ENCODE measurements at places on chromosomes 4 and X.
A peak's percentile ranks its signal among the peaks of the same experiment; 100 is the strongest.

GRCh38 chr4:170015285-170015684 lies 10.9 kb downstream of the MFAP3L start:
- no peak for DNase-seq

GRCh38 chr4:86117705-86118302 lies 242.0 kb downstream of the MAPK10 start:
- DNase-seq, result no peak

DNA sequence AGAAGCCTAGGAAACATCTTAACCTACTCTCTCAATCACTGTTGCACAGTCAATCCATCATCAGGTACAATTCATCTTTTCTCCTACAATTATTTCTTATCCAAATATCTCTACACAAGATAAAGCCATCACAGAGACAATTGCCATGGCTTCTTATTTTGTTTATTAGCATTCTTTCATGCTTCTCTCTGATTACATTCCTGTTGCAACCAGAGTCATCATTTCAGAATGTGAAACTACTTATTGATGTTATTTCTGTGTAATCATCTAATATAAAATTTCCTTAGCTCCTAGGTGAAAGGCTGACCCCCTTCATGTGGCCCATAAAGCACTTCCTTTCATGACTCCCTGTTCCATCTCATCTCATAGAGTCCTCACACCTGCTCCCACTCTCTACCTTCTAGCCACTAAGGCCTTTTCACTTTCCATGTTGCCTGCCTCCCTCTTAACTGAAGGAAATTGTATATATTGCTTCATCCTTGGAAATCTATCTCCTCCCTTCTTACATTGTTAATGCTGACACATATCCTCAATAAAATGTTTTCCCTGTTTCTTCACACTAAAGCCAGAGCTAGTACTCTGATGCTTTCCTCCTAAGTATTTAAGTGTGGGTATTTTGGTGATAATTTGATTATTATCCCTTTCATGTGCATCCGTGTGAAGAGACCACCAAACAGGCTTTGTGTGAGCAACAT lies 829.9 kb downstream of the FAT4 start:
- no peak for DNase-seq

DNA sequence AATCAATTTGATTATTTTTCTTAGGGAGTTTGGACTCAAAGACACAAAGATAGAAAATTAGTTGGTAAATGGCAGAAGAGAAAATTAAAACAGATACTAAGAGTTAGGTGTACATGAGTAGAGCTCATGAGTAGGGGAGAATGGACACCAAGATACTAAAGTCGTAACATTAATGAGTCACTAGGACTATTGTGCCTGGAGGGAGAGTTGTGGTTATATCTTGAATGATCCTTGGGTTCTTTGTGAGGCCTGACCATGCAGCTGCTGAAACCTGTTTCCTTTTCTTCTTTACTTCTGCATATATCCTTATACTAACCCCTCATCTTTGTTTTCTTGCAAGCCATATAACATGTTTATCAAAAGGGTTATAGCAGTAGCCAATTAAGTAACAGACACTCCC lies 532.8 kb downstream of the RPA4 start:
- DNase-seq, result no peak

GRCh38 chrX:113959912-113960626 lies 623.8 kb upstream of the HTR2C start:
- DNase-seq, result no peak

DNA sequence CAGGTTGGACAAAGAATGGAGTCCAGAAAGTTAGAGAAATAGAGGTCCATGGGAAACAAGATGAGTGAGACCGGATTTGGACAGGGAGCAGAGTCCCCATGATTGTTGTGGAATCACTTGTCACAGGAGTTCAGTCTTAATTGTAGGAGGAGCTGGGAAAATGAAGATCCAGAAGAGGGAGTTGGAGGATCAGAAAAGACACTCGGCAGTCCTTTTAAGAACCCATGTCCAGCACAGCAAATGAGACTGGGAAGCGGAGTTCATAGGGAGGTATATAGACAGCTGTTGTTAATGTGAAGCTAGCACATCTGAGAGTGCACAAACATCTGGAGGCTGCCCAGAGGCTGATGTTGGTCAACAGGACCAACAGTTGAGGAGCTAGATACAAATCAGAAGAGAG lies 111.4 kb upstream of the RXFP1 start:
- no peak for DNase-seq

DNA sequence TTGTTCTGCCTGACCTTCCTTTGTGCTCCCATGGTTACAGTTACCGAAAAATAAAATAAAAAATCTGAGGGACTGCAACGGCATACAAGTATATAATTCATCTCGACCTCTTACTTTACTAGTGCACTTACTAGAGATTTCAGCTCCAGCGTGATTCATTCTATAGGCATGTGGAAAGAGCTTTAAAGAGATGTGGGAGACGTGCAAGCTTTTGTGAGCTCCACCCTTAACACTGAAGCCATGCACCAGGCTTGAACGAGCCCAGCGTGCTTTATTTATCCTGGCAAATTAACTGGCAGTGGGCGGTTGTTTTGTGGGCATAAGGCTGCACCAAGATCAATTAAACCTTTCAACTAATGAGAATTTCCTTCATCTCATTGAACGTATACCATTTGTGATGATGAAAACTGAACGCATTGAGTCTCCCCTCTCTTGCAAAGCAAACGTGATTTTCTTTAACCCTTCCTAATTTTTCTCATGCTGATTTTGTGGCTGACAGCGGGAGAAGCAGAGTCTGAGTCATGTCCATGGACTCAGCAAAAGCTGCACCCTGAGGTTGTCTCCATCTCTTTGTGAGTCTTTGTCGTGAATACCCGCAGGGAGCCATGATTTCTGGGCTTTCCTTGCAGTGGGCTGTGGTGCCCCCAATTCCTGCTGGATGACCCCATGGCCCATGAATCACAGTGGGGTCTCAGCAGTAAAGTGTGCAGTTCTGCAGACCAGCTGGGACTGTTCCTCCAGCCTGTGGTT lies 60.1 kb downstream of the MXRA5 start:
- no peak for DNase-seq

GRCh38 chrX:131704136-131704695 lies 160.3 kb downstream of the OR13H1 start:
- no peak for DNase-seq

DNA sequence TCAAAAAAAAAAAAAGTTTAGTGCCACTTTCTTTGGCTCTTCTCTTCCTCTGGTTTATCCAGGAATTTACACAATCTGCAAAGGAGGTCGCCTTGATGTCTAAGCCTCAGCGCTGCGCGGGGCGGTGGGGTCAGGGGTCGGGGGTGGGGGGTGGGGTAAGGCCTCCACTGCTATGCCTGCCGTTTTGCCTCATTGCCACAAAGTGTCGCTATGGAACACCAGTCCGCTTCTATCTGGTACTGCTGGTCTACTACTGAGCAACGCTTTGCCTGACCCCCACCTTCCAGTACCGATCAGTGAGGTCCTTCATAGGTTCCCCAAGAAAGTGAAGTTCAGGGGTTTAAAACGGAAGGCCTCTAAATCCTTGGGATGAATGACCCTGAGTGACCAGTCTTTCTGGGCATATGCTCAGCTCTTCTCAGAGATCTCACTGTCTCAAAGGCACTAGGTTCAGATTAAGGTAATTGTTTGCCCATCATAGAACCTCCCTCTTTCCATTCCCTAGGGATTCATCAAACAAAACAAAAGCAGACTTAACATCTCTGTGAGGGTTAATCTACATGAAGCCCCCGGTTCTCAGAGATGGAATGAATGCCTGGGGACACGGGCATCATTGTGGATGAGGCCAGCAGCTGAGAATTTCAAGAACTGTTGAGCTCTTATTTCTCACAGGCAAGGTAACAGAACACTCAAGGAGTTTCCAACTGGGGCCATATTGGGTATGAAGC lies 16.9 kb upstream of the TSR2 start:
- peak; percentile 1 for DNase-seq

GRCh38 chr4:1495416-1496115 lies 89.3 kb upstream of the NKX1-1 start:
- no peak for DNase-seq

DNA sequence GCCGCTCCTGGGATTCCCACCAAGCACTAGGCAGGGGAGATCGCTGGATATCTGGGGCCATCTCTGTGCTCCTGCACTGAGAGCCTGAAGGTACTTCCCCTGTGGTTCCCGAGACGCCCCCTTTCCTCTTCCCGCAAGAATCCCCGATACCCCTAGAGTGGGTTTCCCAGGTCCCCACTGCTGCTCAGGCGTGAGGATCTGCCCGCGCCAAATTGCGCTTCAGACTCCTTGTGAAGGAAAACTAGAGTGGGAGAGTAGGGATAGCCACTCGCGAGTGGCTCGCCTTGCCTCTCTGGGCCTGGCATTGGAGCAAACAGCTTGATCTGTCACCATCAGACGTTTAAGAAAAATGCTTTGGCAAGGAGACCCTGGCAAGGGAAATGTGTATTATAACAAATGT lies 1.5 kb downstream of the IL1RAPL2 start:
- no peak for DNase-seq

GRCh38 chr4:173513651-173514050 lies 16.4 kb downstream of the HAND2 start:
- no peak for DNase-seq

DNA sequence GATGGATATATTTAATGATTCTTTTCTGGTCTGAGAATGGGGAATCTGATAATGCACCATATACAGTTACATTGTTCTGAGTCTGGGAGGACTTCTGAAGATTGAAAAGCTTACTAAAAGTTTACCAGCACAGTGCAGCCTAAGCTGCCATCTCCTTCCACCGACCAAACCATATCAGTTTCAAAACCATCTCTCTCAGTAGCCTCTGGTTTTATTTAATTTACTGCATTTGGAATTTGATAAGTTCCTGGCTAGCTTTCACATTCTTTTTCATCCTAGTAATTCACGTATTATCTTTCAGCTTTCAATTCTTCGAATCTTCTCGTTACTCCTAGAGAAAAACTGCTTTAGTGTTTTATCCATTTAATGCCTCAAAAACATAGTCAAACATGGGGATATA lies 181.4 kb upstream of the HCCS start:
- DNase-seq, result no peak

DNA sequence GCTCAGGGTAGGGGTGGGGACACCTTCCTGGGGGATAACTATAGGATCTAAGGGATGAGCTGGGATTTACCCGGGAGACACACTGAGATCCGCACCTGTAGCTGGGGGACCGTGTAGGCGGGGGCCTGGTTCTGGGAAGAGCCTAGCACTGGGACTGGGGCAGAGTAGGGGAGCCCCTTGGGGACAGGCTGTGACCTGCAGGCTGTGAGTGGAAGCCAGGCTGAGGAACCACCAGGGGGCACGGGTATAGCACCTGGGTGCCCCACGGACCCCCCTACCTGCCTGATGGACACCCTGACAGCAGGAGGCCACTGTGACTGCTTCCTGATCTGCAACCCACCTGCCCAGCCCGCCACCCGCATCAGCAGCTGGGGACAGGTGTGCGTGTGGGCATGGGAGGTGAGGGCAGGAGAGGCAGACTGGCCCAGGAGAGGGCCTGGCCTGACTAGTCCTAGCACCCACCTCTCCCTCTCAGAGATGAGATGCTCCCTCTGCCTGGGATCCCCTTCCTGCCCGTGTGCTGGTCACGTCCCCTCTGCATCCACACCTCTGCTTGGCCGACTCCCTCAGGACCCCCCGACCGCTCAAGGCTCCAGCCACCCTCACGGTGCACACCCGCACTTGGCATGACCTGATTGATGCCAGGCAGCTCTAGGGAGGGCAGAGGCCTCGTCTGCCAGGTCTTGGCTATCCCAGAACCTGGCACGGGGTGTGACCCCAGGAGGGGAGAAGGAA lies 94.2 kb upstream of the NKX1-1 start:
- no peak for DNase-seq

DNA sequence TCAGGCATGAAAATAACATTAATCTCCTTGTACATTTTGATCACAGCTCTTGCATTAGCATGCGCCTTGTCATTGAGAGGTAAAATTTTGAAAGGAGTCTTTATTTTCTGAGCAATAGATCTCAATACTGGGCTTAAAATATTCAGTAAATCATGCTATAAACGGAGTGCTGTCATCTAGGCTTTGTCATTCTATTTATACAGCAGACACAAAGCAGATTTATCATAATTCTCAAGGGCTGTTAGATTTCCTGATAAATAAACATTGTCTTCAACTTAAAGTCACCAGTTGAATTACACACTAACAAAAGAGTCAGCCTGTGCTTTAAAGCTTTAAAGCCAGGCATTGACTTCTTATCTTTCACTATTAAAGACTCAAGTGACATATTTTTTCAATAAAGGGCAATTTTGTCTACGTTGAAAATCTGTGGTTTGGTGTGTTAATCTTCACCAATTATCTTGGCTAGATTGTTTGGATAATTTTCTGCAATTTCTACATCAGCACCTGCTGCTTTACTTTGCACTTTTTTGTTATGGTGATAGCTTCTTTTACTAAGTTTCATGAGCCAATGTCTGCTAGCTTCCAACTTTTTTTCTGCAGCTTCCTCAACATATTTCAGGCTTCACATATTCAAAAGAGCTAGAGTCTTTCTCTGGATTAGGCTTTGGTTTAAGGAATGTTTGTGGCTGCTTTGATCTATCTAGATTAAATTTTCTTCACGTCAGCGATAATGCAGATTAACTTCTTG lies 27.9 kb upstream of the UGT2B4 start:
- DNase-seq, result no peak

- no peak for DNase-seq
Measured at GRCh38 chr4:71411981-71412380, 73.2 kb downstream of the SLC4A4 start.

DNA sequence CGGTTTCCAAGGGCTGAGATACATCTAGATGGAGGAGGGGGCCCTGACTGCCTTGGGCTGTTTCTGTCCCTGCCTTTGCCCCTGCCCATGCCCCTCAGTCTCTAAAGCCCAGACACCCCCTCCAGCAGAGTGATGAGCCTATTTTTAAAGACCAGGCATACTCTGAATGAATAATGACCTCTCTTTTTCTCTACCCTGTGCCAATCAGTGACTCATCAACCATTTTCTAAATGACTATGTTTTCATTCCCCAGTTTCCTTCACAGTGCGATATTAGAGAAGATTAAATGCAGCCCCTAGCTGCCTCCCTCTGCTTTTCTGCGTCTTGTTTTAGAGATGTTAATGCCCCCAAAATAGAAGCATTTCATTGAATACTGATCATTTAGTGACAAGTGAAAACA lies 15.5 kb upstream of the NHS start:
- DNase-seq, result no peak

DNA sequence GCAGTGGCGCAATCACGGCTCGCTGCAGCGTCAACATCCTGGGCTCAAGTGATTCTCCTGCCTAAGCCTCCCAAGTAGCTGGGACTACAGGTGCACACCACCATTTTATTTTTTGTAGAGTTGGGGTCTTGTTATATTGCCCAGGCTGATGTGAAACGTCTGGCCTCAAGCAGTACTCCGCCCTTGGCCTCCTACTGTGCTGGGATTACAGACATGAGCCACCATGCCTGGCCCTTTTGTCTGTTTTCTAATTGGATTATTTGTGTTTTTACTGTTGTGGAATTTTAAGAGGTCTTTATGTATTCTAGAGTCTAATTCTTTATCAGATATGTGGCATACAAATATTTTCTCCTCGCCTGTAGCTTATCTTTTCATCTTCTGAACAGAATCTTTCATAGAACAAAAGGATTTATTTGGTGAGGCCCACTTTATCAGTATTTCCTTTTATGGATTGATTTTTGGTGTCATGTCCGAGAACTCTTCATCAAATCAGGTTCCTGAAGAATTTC lies 18.9 kb downstream of the PLS3 start:
- no peak for DNase-seq

GRCh38 chr4:124803641-124804040 lies 91.1 kb upstream of the ANKRD50 start:
- DNase-seq, result no peak
